Stimulated activated CD4-positive, alpha-beta T cell treated with anti-CD3 and anti-CD28 coated beads, Interleukin-12 subunit alpha, Interleukin-12 subunit beta, amount 100 ng/mL, for 48 hours (primary cell): ENCODE measurements at places on chromosomes 11 and 22.

GRCh38 chr11:130168105-130168504 lies 8.5 kb downstream of the ST14 start:
- DNase-seq = no peak

GRCh38 chr11:103888541-103888951 lies 147.9 kb upstream of the DDI1 start:
- no peak for DNase-seq

GRCh38 chr11:45922425-45923082 lies at the start of gene LARGE2:
Gene LARGE2, plus strand, starts transcription at chr11:45922656. Its CDS starts 227 bp downstream, at chr11:45922883.
- DNase-seq = no peak

DNA sequence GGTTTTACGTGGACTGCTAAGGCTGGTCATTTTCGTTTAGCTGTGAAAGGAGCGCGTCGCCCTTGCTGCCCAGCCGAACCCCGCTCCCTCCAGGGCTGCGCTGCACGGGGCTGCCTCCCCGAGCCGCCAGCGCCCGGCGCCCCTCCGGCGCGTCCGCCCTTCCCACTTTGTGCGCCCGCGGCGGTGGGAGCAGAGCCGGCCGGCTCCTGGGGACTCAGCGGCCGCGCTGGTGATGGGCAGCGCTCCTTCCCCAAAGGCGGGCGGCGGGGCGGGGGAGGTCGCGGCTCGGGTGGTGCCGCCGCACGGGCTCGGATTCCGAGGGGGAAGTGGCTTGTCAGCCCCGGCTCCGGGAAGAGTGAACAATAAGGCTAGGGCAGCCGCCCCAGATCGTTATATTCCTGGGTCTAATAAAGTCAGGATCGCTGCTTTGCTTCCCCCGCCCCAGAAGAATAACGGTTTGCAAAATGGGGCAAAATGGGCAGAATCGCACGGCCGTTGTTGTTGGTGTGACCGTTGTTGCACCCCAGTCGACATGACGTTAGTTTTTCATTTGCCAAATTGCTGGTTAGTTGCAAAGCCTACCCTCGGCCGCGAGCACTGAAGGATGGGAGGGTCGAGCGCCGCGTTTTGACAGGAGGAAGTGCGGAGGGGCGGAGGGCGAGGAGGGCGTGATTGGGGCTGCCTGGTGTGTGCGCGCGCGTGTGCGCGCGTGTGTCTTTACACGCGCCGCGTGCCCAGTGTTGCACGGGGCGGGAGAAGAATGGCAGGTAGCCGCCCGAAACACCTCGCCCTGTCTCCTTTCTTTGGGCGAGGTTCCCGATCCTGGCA lies 745 bp downstream of the NCAM1 start:
- no peak for DNase-seq

DNA sequence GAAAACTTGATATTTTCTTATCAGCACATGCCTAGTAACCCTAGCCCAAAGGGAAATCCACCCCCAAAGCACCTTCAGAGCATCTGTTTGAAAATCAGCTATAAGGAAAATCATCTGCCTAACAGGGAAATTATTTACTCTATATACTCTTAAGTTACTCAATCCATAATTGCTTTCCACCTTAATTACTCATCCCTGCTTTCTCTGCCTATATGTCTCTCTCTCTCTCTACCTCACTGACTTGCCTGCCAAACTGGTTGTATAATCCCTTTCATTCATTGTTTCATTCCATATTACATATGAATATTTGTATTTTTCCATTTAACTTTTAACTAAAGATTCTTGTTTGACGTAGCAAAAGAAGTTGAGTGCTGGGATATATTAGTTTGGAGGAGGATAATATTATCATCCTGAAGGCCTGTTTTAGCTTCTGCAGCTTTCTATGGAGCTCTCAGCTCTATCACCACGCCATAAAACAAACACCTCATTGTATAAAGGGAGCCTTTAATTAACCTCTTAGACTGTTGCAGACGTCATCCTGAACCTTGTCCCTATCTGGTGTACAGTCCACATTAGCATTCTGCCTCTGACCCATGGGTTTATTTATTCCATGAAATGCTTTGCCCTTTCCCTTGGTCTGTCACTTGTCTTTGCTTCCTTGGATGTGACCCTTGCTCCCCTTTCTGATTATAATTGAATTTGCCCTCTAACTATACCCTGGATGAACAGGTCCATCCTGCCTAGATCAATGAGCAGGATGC lies 98.9 kb downstream of the INSC start:
- DNase-seq = no peak

DNA sequence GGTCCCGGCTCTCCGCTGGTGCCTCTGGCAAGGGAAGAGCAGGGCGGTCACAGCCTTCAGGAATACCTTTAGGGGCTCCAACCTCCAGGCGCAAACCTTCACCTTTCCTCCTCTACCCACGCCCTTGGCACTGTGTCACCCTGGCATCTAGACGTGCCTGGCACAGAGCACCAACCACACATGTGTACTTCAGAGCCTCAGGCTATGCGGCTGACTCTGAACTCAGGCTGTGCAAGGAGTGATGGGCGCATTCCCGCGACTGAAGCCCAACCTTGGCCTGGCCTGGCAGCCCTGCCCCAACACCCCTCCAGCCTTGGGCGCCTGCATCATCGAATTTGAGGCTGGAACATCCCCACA lies 11.4 kb downstream of the SCARF2 start:
- no peak for DNase-seq

DNA sequence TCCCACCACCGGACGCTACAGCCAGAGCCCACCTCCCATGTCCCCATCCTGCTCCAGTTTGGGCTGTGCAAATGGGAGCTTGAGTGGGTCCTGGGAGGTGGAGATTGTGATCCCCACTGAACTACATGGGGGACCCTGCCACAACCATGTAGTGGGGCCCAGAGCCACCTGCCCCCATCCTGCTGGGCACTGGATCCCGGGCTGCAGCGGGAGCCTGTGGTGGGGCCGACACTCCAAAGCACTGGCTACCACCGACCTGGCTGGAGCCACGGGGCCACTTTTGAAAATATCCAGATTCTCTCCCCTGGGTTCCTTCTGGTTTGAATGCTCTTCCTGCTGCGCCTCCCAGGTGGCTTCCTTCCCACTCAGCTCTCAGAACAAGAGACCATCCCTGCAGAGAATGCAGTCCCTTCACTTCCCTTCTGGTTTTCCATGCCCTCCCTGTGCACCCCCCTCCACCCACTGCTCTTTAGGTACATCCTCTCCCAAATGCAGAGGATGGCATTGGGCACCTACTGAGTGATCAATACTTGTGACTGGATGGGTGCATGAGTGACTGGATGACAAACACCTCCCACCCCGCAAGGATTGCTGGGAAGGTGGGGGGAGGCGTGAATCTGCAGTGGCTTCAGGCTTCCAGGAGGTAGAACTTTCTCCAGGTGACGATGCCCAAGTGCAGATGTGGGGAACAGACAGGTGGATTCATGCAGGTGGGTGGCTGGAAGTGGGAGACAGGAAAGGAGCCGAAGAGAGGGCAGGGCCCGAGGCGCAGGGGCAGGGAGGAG lies 846 bp upstream of the UNC93B1 start:
- DNase-seq = no peak

DNA sequence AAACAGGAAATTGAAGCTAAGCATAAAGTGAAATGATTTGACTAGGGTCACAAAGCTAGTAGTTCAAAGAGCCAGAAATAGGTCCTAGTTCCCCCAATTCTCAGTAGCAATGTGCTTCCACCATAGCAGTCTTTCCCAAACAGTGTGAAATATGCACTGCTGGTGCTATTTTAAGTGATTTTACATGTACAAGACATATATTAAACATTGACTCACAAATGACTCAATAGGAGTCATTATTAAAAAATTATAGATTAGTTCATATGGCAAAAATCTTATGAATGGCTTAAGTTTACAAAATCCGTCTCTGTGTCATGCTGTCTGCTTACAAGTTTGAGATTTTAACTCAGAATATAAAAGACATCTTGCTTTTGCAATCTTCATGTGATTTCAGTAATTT lies 21.4 kb downstream of the KIF18A start:
- no peak for DNase-seq

GRCh38 chr22:35312198-35313059 lies 12.7 kb downstream of the TOM1 start:
- DNase-seq = no peak

- DNase-seq = no peak
Observed at GRCh38 chr11:102476812-102477211, 24.2 kb upstream of the TMEM123 start.
